ENCODE measurements at places on chromosomes 7 and 10.

- no peak for DNase-seq
Observed at GRCh38 chr7:47815867-47816266, 132.4 kb downstream of the PKD1L1 start.

DNA sequence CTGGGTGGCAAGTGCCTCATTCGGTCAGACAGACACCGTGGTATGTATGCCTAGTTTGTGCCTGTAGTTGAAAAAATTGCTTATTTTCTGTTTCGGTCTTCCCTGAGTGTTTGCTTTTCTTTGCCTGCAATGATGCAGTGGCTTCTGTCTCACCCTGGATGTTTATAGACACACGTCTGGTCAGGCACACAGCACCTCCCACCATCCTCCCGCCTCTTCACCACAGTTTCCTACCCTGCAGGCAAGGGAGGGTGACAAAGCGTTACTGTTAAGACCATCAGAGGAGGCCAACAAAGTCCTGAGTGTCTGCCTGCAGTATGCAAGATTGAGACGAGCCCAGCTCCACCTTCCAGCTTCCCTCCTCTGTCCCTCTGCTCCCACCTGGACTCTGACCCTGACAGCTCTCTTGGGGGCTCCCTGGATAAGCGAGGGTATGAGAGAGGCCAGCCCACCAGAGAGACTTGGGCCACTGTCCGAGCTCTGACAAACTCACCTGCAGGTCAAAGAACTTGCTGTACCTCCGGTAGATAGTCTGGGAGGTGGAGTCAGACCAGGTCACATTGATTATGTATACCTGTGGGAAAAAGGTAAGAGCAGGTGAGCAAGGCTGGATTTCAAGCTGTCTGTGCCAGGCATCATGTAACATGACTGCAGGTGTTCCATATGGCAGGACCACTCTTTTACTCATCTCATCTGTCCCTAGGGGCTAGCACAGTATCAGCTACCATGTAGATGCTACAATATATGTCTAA, 54.4 kb downstream of the SH3PXD2A start:
- peak; percentile 12 for DNase-seq

DNA sequence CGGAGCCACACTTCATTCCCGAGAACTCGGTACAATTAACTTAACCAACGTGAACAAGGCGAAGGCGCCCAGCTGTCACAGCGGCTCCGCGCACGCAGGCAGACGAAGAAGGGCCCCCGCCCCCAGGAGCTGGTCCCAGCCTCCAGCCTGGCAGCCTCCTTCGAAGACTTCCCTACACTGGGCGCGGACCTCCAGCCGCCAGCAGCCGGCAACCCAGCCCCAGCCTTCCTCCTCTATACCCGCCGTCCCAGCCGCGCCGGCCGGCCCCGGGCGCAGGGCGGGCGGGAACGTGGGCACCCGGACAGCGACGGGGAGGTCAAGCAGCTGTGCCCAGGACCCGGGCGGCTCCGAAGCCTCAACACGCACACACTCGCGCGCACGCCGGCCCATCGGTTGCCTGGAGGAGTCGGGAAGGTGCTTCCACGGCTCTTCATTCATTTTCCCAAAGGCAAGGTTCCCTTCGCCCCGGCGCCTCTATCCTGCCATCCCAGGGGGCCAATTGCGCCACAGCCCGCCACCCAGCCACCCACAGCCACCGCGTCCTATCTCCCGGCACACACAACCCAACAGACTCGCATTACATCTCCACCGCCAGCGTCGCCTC, 1.6 kb downstream of the CHST15 start:
- no peak for DNase-seq

DNA sequence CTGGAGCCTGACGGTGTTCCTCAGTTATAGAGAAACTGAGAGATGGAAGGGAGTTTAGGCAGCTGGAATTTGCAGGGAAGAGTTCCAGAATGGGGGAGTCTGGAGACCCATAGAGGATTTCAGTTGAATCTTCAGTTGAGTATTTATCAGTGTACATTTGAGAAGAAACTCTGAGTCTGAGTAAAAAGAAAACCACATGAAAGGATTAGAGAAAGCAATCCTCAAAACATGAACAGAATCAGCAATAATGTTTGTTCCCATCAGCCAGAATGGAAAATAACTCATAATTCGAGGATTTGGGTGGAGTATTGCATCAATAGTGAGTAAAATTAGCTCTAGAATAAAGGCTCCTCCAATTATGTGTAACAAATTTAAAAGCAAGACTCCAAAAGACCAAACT, 130.0 kb upstream of the AHR start:
- DNase-seq, result no peak

DNA sequence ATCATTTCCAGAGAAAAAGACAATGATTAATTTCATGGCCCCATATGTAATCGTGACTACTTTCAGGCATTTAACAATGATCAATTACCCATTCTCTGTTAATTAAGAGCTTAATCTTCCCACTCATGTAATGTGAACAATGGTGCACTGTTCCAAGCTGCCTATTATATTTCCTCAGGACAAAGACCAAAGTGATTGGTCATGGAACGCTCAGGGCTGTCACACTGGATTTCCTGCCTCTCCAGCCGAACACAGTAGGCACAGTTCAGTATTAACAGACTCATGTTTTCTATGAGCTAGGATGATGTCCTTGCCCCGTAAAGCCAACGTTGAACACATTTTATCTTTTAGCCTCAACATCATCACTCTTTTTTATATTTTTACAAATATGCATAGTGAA, 142.7 kb upstream of the FZD8 start:
- no peak for DNase-seq

GRCh38 chr7:109864230-109864629, 1226.7 kb upstream of the LRRN3 start:
- DNase-seq, result no peak

- DNase-seq, result no peak
Observed at GRCh38 chr10:120727001-120727400, 124.2 kb upstream of the WDR11 start.

DNA sequence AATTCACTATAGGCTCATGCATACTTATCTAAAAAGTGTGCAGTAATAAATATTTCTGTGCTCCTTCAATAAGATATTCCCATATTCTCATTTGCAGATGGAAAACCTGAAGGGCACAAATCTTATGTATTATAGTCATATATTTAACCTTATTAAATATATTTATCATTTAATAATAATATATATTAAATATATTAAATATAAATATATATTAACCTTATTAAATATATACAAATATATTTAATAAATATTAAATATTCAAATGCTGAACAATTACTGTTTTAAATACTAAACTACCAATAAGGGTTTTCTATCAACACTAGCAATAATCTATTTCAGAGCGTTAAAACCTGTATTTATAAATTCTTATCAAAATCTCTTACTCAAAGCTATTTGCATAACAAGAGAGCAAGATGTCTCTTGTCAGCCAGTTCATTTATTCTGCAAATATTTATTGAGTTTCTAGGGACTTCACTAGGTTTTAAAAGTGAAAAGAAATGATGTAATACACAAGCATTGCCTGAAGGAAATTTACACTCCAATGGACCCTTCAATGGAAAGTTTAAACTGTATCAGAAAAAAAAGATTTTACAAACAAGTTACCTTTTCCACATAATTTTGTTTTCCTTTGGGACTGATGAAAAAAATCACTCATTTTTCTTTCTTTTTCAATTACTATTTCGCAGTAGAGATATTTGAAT, 159.2 kb downstream of the AGMO start:
- DNase-seq, result no peak

DNA sequence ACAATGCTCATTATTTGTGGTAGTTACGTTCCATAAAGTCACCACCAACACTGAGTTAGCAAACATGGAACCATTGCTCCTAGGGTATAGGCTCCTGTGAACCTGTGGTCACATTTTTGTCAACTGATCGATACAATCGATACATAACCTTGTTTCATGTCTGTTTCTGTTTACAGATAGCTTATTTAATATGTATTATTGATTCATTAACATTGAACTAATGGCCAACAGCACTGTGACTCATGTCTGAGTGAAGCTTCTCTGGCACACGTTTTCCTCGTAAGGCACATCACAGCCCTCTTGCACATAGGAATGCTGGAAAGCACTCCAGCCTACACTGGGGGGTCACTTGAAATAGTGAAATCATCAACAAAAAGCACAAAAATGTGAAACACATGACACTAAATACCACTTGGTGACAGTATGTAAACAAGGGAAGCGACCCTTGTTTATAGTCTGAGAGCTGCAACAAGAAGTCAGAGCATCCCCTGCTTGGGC, 27.0 kb downstream of the GHRHR start:
- DNase-seq, result no peak

Measured in activated T-cell treated with anti-CD3 and anti-CD28 coated beads for 24 hours (primary cell).